Activated T-cell treated with anti-CD3 and anti-CD28 coated beads, Interleukin-2, amount 50 U/mL, for 48 hours (primary cell): ENCODE measurements at places on chromosomes 13 and 19.

GRCh38 chr19:46602392-46603194 lies 1.5 kb downstream of the CALM3 start:
- peak; percentile 79 for DNase-seq

DNA sequence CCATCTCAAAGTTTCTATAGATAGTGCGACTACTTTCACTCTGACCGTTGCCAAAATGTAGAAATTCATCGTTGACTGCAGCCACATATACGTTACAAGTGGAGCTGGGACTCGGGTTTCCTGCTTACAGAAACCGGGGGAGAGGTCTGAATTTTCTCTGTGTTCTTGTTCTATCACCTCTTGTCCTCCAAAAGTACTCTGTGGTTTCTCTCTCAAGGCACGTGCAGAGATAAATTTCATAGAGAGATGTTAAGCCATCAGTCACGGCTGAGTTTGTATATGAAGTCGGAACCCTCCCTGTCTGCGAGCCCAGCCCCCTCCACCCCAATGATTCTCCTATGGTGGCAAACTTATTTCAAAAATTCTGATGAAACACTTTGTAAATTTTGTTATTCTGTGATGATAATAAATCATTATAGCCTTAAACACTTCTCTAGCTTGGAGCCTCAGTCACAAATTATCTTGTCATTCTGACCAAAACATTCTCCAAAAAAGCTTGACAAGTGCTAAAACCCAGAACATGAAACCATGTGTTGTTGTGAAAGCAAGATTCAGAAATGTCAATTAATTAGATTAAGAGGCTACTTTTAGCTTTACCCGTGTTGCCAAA lies 87.5 kb downstream of the TSHZ3 start:
- DNase-seq, result no peak

GRCh38 chr13:46759846-46760245 lies 37.1 kb downstream of the ESD start:
- no peak for DNase-seq

DNA sequence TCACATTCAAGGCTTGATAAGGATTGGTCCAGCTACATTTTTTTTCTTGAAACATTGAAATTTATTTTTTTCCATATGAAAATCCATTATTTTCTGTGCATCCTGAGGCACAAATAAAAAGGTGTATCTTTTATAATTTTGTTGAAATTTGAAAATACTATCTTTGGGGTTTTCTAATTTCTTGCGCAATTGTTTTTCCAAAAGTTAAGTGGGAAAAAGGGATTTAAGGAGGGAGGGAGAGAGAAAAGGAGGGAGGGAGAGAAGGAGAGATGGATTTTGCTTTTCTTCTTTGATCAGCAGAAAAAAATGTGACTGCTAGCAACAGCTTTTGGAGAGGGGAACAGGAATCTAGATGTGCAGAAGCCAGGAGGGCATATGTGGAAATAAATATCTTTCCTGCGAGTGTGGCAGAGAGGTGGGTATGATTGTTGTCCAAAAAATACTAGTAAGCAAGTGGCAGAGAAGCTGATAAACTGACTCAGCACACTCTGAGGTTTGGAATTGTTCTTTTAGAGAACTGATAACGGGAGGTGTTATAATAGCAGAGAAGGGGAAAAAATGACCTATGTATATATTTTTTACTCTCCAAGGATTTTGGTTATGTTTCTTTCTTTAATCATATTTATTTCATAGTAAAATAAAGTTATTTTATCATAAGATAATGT lies 61.2 kb upstream of the EDNRB start:
- DNase-seq, result no peak

- DNase-seq, result no peak
Observed at GRCh38 chr13:21117104-21117809, 55.9 kb upstream of the LATS2 start.

DNA sequence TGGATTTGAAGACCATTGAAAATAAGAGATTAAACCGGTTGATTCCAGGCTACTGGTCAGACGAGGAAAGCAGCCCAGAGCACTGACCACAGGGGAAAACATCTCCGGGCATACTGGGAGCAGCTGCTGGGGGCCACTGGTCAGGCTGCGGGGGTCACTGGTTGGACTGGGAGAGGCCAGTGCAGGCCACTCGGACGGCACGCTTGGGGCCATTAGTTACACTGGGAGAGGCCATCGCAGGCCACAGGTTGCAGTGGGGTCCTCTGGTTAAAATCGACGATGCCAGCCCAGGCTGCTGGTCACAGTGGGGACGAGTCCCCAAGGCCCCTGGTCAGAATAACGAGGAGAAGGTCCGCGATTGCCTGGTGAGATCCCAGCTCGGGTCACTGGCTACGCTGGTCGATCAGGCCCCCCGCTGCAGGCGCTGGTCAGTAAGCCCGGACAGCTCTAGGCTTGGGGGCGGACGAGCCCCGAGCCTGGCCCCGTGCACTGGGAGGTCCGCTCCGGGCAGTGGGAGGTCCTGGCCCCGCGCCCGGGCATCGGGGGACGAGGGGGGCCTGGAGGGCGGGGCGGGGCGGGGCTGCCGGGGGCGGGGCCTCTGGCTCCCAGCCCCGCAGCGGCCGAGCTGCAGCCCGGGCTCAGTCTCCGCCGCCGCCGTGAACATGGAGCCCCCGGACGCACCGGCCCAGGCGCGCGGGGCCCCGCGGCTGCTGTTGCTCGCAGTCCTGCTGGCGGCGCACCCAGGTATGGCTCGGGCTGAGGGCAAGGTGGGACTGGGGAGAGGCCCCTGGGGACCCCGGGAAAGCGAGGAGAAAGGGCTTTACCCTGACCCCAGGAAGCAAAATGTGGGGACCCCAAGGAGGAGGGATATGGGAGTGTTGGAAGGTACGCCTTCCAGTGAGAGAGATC lies at the start of gene BCAM:
Gene BCAM, plus strand, starts transcription at position 641 of the 909 bp plus-strand sequence. Its CDS starts 22 bp downstream, at position 663.
- DNase-seq, result no peak

DNA sequence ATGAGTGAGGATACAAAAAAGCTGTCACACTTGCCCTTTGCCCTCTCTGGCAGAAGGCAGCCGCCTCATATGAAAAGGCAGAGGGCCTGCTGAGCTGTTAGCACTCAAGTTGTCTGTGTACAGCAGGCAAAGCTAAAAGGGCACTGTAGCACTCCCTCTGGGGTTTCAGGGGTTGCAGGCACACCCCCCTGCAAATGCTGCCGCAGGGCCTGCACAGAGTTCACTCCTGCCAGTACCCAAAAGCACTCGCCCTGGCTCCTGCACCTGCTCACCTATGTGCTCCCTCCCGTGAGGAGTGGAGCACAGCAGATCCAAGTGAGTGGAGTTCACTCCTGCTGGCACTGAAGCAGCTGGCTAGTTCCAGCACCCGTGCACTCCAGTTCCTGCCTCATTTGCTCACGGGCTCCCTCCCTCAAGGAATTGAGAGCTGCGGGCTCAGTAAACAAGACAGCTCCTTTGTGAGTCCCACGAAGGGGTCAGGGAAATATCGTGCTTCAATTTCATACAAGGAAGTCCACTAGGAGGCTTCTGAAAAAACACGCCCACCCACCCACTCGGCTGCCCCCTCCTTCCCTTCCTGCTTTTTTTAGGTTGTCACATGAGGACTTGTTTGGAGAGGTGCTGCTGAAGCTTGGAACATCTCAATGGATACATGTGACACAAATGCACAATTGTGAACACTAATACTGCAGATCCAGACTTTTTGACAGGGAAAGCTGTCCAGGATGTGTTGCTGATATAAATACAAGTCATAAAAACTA lies 9.9 kb upstream of the RCBTB2 start:
- DNase-seq, result no peak

- no peak for DNase-seq
Observed at GRCh38 chr13:112181336-112182067, 114.6 kb downstream of the SOX1 start.

- DNase-seq, result peak; percentile 54
Observed at GRCh38 chr19:34985249-34986022, 14.7 kb upstream of the GRAMD1A start.

DNA sequence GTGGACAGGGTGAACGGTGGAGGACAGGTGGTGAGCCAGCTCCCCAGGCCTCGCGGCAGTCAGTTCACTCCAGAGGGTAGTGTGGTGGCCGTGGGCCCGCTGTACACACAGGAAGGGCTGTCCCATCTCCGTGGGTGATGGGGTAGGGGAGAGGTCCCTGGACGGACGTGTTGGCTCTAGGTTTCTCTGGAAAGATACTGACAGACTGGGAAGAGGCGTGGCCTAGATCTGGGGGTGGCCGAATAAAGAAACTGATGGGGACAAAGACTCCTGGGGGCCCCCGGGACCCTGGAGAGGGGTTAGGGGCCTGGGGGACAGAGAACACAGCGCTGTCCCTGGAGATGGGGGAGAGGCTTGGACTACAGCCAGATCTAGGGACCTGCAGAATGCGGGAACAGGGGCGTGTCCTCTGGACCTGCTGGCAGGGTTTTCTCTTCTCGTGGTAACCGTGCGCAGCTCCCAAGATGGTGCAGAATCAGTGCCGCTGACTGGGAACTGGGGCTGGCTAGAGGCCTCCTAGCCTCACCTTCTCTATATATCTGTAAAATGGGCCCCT lies 4.0 kb upstream of the PRAM1 start:
- no peak for DNase-seq

GRCh38 chr13:34750078-34750931 lies 191.8 kb upstream of the NBEA start:
- no peak for DNase-seq
